ENCODE measurements at places on chromosomes 7 and 10. TPM values are rescaled to one million over a fixed set of nuclear protein-coding genes. Genes with fewer than 3 reads are reported as not detected.

- no peaks in the 10 kb centered on the region for H3K36me3 ChIP-seq
- no peak for DNase-seq
- no peaks in the 10 kb centered on the region for H3K4me1 ChIP-seq
- H3K27ac ChIP-seq, result no peak overlapping the region
These were observed 110.4 kb downstream of the TCF7L2 start for GRCh38 chr10:113060201-113061053.

Gene UCN3
- total RNA-seq, result not detected

DNA sequence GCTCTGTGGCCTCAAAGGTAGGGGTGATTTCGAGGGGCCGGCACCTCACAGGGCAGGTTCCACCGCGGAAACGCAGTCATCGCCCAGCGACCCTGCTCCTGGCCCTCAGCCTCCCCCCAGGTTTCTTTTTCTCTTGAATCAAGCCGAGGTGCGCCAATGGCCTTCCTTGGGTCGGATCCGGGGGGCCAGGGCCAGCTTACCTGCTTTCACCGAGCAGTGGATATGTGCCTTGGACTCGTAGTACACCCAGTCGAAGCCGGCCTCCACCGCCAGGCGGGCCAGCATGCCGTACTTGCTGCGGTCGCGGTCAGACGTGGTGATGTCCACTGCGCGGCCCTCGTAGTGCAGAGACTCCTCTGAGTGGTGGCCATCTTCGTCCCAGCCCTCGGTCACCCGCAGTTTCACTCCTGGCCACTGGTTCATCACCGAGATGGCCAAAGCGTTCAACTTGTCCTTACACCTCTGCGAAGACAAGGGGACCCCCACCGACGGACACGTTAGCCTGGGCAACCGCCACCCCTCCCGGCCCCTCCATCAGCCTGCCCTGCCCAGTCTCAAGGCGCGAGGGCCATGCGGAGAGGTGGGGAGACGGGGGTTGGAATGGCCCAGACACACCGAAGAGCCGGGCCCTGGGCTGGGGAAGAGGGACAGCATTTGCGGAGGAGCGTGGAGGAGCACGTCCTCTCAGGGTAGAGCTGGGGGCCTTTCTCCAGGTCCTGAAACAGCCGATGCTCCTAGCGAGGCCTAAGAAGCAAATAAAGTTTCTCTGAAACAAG is 6.0 kb downstream of the SHH start:
- no peak overlapping the region for H3K27ac ChIP-seq
- H3K4me1 ChIP-seq, result peaks cover 35% of the 10 kb centered on the region
- no peak for DNase-seq
- no peak overlapping the region for H3K4me3 ChIP-seq
- peaks cover 61% of the 10 kb centered on the region for H3K27me3 ChIP-seq
- H3K36me3 ChIP-seq, result no peaks in the 10 kb centered on the region

DNA sequence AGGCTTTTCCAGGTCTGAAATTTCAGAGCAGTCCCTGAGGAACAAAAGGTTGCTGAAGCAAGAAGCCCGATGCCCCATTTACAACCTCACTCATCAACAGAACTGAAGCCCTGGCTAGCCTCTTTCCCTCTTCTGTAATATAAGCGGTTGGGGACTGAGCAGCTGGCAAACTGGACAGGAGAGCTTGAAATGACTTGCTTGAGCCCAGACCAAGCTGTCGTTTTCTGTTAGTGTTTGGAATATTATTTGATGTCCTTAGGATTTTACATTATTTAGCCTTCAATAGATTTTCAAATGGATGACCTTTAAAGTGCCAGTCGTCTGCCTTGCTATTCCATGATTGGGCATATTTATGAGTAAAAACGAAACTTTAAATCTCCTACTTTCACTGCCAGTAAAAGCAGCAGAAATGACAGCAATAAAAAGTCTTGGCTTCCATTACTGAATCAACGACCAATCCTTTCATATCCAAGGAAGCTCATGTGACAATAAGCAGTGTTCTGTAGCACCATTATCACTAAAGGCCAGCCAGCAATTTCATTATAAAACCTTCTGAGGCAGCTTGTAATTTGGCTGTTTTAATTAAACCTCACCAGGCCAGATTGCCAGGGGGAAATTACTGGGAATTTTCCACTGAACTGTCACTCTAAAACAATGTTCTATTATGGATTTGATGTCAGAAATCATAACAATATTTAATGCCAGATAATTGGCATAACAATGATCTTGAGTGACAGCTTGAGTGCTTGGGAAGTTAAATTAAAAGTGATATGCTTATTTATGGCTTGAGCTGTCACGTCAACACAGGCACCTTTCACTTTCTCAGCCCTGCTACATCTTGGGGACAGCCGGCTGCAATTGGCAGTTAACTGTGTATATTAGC is 85.9 kb downstream of the LSMEM1 start:
- no peaks in the 10 kb centered on the region for H3K36me3 ChIP-seq
- no peak overlapping the region for H3K27ac ChIP-seq
- peaks cover 2% of the 10 kb centered on the region for H3K27me3 ChIP-seq
- H3K4me1 ChIP-seq, result no peaks in the 10 kb centered on the region
- no peak for DNase-seq

DNA sequence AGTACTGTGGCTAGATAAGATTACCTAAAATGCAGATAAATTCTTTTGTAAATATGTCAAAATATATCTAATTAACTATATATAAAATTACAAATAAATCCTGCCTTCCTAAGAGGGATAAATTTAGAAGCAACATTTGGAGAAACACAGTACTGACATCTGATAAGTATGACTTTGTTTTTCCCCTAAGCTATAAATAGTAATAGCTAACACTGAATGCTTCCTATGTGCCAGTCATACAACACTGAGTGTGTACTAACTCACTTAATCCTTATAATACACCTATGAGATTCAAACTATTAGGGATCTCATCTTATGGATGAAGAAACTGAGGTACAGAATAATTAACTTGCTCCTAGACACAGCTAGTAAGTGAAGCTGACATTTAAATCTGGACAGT is 733.4 kb downstream of the MAGI2 start:
- no peak overlapping the region for H3K27ac ChIP-seq
- H3K4me1 ChIP-seq, result no peaks in the 10 kb centered on the region
- H3K4me3 ChIP-seq, result no peak overlapping the region
- no peaks in the 10 kb centered on the region for H3K27me3 ChIP-seq

Gene FAM25G
- total RNA-seq, result not detected

DNA sequence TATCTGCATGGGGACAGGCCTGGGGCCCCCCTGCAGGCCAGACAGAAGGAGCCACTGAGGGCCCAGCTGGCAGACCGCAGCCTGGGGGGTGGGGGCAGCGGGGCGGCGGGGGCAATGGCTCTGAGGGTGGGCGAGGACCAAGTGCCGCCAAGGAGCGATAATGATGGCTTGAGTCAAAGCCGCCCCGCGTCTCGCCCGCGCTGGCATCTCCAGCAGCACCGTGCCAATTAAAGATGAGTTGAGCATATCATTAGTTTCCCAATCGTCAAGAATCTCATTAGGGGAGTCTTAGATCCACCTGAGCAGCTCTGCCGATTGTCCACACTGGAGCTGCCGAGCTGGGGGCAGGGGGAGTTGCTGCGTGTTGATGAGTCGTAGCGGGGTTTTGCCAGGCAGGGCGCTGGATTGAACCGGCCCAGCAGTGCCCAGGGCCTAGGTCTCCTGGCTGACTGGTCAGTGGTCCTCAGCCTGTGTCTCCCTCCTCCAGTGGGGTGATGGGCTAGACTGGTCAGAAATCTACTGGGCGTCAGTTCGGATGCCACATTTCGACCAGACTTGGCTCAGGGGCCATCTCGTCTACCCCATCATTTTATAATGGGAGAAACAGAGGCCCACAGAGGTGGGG is 41.0 kb upstream of the PSMG3 start:
- DNase-seq, result no peak
- no peaks in the 10 kb centered on the region for H3K4me1 ChIP-seq
- H3K27me3 ChIP-seq, result peaks cover 5% of the 10 kb centered on the region
- no peaks in the 10 kb centered on the region for H3K36me3 ChIP-seq

Gene FGL2
- total RNA-seq, result 4.1 TPM

Gene GJC3
- total RNA-seq, result not detected

- no peak overlapping the region for H3K4me3 ChIP-seq
- DNase-seq, result no peak
- no peaks in the 10 kb centered on the region for H3K4me1 ChIP-seq
These were observed 44.4 kb downstream of the CTTNBP2 start for GRCh38 chr7:117828825-117829224.

Gene RAPGEF5
- 0.43 TPM for total RNA-seq

GRCh38 chr10:22097696-22098095 is 94.2 kb upstream of the DNAJC1 start:
- no peaks in the 10 kb centered on the region for H3K27me3 ChIP-seq
- H3K36me3 ChIP-seq, result no peaks in the 10 kb centered on the region
- DNase-seq, result no peak
- no peak overlapping the region for H3K4me3 ChIP-seq
- H3K27ac ChIP-seq, result no peak overlapping the region

DNA sequence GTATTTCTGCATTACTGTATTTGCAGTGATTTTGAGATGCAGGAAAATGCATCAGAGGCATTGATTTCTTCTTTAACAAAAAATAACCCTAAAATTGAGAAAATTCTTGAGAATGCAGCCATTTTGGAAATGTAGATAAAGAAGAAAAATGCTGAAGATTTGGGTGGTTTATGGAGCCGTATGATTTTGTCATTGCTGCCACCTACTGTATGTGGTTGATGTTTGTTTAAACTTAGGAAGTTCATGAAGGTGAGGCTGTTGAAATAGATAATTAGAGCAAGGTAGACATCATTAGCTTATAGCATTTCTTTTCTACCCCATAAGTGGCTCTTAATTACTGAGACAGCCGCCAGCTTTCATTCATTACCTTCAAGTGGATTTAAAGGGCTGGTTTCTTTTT is 92.1 kb upstream of the SAMD8 start:
- no peak overlapping the region for H3K4me3 ChIP-seq
- H3K36me3 ChIP-seq, result peaks cover 7% of the 10 kb centered on the region
- no peak for DNase-seq

- no peaks in the 10 kb centered on the region for H3K36me3 ChIP-seq
- DNase-seq, result no peak
- no peaks in the 10 kb centered on the region for H3K27me3 ChIP-seq
These were observed 73.4 kb downstream of the SORCS1 start for GRCh38 chr10:107091126-107091525.

All from activated CD4-positive, alpha-beta memory T cell treated with anti-CD3 and anti-CD28 coated beads, Interleukin-2, amount 10 ng/mL, durations not matched to agents 7 days and 5 days (primary cell).